ENCODE measurements at places on chromosomes 6 and 20.
A peak's percentile ranks its signal among the peaks of the same experiment; 100 is the strongest.

DNA sequence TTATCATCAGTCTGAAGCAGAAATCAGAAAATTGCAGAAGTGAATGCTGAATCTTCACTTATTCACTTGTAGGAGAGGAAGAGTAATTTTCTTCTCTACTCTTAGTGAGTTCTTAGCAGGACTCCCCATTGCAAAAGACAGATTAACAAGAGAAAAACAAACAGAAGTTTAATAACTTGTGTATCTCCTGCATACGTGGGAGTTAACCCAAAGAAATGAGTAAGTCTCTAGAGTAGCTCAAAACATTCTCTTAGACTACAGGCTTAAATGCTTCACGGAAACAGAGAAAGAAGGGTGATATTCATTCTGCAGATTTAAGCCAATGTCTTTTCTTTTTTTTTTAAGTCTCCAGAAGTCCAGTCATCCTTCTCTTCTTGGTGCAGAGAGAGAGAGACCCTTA, 97.9 kb upstream of the TMEM181 start:
- no peak for DNase-seq

DNA sequence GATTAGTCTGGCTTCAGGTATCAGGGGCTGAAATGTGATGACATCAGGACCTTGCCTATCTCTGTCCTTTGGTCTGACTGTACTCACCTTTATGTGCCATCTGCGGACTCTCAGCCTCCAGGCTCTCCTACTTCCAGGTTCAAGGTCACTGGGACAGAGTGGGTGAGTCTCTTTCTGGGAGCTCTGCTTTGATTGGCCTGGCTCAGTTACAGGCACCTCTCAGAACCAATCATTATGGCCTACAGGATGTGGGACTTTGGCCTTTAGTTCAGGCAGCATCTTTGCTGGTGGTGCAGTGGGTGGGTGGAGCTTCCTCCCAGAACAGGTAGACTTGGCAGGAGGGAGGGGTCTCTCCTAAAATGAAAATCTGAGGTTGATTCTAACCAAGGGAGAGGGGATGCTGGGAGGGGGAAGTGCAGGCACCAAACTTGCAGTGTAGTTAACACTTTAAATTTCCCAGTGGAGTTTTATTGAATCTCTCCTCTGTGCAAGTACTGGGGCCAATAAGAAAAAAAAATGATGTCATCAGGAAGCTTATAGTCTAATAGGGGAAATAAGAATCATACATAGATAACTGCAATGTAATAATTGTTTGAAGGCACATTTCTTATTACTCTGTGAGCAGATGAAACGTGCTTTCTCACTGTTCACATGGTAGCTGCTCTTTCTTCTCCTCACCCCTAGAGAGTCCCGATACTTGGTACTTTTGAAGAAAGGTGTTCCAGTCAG, 53.4 kb downstream of the SLC24A3 start:
- DNase-seq = no peak

- no peak for DNase-seq
Observed at GRCh38 chr20:39399463-39399862, 437.3 kb downstream of the DHX35 start.

DNA sequence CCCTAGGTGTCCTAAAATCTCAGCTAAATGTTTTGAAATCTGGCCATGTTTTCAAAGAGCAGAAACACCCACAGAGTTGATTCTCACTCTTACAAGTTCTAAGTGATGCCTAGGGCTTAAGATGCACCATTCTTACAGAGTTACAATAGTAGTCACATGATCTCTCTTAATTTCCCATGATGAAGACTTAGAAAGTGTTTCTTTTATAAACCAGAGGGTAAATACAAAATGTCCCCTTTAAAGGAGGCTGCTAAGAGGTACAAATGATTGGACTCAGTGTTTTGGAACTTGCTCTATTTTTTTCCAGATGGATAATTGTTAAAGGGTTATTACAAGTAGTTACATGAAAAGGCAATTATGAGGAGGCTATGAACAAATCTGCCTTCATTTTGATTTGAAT, 244.6 kb downstream of the GRM1 start:
- no peak for DNase-seq

- no peak for DNase-seq
Observed at GRCh38 chr6:33633084-33633461, 12.0 kb downstream of the ITPR3 start.

- no peak for DNase-seq
Observed at GRCh38 chr6:133645966-133646740, 242.8 kb upstream of the TCF21 start.

DNA sequence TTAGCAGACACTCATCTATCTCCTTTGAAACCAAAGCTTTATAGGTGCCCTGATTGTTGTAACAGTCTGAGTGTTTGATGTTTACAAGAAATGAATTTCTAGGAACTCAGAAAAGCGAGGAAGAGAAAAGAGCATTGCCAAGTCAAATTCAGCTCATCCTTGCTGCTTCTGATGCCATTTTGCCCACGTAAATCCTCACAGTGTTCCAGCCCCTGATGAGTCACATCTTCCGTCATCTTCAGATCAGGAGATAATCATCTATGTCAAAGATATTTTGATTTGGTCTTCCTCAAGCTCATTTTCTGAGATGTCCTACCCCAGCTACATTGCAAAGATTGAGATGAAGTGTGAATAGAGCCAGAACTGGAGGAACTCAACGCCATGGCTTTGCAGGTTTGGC, 426.2 kb downstream of the BMP2 start:
- no peak for DNase-seq

GRCh38 chr20:41453010-41453950, 86.7 kb upstream of the EMILIN3 start:
- no peak for DNase-seq

DNA sequence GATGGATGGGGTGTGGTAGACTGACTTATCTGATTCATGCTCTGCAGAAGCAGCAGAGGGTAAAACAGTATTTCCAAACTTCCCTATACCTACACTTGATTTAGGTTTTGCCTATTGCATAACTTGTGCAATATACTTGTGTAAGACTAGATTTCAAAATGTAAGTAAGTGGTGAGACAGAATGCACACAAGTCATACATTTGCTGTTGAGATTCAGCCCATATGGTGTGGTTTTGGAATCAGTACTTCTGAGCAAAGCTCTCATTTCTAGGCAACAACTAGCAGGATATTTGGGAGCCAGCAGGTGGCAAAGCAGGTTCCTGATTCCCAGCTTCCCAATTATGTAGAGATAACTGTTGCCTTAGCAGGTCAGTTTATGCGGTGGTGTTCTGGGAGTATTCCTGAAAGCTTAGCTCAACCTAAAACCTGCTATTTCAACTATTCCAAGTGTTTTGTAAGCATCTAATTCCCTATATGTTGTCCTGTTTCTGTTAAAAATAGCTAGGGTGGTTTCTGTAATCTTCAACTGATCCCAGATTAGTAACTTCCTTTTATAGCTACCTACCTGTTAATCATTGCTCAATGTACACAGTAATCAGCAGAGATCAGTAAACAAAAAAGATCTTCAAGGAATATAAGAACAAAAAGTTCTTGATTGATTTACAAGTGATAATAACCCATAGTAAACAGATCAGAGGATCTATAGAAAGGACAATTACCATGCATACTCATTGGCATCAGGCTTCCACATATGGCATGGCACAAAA, 8.5 kb upstream of the FABP7 start:
- DNase-seq = no peak

- no peak for DNase-seq
Observed at GRCh38 chr20:4881006-4881730, 120.1 kb downstream of the SLC23A2 start.

GRCh38 chr20:6120491-6120988, 2.3 kb downstream of the FERMT1 start:
- no peak for DNase-seq

GRCh38 chr6:11682561-11682975, 96.0 kb downstream of the ADTRP start:
- no peak for DNase-seq

DNA sequence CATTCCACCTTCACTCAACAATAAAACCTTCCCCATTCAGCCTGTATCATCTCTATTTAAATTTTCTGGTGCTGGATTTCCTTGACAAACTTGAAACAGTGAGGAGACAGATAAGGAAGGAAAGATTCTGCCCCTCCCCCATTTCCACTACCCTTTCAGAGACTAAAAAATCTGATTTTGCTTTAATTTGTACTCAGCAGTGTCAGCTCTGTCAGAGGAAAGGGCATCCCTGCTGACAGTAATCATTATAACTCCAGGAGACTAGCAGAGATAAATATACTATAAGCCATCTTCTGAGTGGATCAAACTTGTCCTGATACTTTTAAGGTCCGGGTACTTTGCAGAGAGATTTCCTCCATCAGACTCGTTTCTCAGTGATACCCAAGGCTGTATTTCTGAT, 155.6 kb downstream of the SAMD5 start:
- DNase-seq = no peak

DNA sequence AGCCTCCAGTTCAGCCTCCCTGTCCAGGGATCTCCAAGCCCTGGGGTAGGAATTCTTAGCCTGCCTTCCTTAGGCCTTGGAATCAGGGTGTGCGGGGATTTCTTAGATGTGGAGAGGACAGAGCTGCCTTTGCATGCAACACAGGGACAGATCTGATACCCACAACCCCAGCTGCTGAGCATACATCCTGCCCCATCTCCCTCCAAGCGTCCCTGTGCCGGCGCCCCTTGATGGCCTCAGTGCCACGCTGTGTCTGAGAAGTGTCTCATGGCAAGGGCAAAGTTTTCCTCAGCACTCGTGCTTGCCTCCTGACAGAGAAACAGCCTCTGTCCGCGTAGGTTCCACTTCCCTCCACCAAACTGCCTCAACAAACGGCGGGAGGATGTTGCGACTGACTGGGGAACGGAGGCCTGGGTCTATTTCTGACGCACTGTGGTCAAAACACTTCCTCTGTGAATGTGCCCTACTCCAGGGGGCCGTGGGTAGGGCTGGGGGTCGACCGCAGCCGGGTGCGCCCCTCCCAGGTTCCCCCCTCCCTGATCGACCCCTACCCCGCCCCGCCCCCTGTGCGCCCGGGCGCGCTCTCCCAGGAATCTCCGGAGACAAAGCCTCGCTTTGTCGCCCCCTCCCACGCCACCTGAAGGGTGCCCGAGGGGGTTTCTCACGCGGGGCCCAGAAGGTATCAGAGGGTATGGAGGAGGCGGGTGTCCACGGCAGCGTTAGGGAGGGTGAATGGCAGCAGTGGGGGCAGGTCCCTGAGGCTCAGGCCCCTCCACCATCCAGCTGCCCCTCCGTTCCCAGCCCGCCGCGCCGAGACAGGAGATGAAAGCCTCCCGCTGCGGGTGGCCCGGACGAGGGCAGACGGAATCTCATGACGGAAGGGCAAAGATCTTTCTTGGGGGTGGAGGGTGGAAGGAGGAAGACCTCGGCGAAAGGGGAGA, 806 bp downstream of the MICAL1 start:
- peak; percentile 38 for DNase-seq

DNA sequence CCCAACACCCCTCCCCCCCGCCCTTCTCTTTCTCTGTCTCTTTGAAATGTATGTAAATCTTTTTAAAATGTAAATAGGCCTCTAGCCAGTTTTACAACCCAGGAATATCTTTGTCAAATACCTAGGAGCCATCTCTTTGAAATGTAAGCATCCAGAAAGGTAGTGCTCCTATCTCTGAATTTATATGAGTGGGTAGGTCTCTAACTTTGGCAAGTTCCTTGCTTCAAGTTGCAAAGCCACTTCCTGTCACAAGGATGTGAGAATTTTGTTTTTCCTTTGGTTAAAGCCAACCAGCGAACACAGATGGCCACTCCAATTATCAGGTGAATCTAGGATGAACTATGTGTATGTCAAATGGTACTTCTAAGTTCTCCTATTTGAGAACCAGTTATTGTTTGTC, 6.2 kb upstream of the DEFB132 start:
- DNase-seq = no peak

- no peak for DNase-seq
Observed at GRCh38 chr6:106511288-106512047, 117.8 kb downstream of the RTN4IP1 start.

DNA sequence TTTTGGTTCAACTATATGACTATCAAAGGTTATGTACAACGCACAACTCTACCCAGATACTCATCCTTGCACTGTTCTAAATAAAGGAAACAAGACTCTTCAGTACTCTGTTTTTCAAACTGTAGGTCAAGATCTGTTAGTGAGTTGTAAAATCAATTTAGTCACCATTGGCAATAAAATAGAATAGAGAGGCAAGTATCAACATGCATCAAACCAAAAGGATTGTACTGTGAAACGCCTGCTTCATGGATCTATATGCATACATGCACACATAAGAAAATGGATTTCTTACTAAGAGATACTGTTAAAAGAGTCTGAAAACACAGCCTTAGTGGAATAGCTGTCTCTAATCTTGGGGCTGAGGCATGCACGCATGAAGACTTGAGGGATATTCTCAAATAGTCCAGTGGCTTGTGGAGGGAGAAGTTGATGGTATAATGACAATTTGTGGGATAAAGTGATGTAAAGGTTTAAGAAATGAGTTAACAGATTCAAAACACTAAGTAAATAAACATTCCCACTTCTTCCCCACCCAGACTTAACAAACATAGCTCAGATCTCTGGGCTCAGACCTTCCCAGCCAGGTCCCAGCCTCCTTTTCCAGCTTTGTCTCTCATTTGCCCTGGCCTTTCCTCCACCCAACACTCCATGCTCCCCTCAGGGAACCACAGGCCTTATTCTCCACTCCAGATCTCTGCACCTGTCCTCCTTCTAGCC, 10.7 kb upstream of the LZTS3 start:
- DNase-seq = no peak

DNA sequence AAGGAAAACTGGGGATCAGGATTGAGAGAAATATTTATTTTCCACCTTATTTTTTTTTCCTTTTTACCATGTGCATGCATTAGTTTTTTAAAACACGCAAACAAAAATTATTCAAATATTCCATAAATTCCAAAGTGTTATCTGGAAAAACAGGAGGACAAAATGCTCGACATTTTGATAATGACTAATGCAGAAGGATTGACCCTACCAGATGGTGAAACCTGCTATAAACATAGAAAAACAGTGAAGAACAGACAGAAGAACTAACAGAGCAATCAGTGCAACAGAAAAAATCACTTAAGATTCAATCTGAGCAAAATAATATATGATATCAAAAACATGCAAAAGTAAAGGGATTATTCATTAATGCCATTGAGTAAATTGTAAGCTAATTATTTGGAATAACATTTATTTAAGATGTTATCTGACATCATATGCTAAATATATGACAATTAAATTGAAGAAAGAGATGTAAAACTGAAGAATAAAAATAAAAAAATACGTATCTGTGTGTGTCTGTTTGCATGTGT, 218.4 kb downstream of the LMBRD1 start:
- no peak for DNase-seq

GRCh38 chr6:108133594-108134179, 32.1 kb upstream of the NR2E1 start:
- DNase-seq = no peak

DNA sequence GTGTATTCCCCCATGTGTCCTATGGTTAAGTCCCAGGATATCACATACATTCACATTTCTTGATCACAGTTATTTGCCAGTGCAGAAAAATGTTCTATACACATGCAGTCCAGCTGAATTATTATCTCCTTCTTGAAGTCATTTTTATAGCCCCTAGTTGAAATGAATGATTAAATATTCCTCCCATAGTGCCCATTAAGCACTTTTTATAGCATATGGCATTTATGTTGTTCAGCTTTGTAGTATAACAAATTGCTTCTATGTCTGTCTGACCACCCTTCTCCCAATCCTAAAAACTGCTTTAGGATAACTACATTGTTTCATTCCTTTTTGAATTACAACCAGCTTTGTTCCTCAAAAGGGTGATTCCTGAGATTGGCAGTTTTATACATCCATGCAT, 123.5 kb downstream of the ADGRB3 start:
- DNase-seq = no peak
